ENCODE measurements at places on chromosomes 2 and 18.

- DNase-seq = no peak
Measured at GRCh38 chr18:67783196-67783946, 266.9 kb upstream of the DSEL start.

- DNase-seq = no peak
Measured at GRCh38 chr2:174840436-174840835, 76.2 kb upstream of the CHRNA1 start.

GRCh38 chr2:95310651-95311050 is 13.5 kb downstream of the KCNIP3 start:
- no peak for DNase-seq

GRCh38 chr2:83017366-83018090 is 1441.6 kb downstream of the SUCLG1 start:
- DNase-seq = no peak

GRCh38 chr18:69557282-69557681 is 156.6 kb downstream of the DOK6 start:
- no peak for DNase-seq

DNA sequence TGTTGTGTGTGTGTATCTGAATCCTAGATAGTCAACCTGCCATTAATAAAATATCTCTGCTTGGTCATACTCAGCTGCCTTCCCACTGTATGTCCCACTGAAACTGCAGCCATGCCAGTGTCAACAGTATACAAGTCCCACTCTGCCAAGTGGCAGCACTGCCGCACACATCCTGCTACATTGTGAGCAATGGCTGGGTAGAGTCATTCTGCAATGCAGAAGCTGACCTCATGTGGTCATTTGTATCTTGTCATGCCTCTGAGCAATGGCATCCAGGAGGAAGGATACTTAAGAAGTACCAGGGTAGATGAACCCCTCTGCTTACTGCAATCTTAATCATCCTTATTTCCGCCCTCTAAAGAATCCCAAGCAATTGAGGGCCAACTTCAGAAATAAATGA is 302.2 kb upstream of the DDX18 start:
- DNase-seq = no peak

DNA sequence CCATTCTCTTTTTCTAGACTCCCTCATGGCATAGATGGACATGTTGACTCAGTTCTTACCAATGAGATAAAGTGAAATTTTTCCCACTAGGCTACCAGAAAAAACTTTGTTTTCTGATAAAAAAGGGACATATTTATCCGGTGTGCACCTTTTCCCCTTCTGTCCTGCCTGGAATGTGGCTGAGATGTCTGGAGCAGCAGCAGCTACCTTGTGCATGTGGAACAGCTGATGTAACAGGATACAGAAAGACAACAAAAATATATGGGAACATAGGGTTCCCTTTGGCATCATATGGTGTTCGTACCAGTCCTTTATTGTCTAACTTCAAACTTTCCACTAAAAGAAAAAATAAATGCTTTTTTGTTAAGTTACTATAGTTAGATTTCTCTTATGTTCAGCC is 460.2 kb upstream of the HS6ST1 start:
- no peak for DNase-seq
